ENCODE measurements at places on chromosomes 6 and 20.

GRCh38 chr6:67908379-67908778 is 726.7 kb upstream of the ADGRB3 start:
- DNase-seq, result no peak

DNA sequence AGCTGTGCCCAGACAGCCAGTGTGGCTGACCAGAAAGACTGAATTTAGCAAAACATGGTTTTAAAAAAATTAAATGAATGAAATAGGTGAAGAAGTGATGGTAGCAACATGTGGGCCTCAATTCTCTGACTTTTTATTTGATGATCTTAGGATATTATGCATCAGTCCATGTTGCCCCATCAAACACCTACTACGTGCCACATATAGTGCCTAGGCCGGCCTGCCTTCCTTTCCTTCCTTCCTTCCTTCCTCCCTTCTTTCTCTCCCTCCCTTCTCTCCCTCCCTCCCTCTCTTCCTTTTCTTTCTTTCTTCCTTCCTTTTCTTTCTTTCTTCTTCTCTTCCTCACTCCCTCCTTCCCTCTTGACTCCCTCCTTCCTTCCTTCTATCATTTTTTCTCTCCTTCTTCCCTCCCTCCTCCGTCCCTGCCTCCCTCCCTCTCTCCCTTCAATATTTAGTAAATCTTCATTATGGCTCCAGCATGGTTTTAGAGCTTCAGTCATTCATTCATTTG is 209.8 kb downstream of the TSHZ2 start:
- no peak for DNase-seq

GRCh38 chr6:20605061-20605460 is 70.8 kb downstream of the CDKAL1 start:
- DNase-seq, result no peak

DNA sequence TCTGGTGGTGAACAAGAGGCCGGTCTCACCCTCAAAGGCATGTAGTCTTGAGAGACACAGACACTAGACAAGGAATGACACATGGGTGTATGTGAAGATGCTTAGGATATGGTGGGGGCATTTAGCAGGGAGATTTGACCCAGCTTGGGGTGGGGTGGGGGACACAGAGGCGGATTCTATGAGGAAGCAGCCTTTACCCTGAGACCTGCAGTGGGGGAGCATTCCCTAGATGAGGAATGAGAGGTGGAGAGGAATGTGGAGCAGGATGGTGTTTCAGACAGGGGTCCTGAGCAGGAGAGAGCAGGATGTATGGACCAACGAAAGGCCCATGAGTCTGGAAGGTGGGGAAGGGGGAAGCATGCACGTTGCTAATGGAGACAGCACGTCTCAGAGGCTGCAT is 57.8 kb downstream of the PHACTR3 start:
- no peak for DNase-seq

DNA sequence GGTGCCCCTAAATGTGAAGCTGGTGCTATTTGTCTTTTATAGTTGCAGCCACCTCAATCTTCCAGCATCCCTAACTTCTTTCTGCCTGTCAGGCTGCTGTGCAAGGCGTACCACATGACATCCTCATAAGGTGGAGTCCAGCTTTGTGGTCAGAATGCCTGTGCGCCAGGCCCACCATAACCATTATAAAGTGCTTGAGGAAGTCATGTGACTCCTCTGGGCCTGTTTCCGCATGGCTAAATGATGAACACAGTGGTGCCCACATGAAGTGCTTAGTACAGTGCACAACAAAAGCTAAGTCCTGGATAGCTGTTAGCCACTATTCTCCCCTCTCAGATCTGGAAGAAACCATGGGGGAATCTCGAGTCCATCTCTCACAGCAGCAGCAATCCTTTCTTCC is 75.6 kb downstream of the INSM1 start:
- no peak for DNase-seq

GRCh38 chr20:58179432-58180099 is 48.9 kb downstream of the ANKRD60 start:
- peak; percentile 69 for DNase-seq

DNA sequence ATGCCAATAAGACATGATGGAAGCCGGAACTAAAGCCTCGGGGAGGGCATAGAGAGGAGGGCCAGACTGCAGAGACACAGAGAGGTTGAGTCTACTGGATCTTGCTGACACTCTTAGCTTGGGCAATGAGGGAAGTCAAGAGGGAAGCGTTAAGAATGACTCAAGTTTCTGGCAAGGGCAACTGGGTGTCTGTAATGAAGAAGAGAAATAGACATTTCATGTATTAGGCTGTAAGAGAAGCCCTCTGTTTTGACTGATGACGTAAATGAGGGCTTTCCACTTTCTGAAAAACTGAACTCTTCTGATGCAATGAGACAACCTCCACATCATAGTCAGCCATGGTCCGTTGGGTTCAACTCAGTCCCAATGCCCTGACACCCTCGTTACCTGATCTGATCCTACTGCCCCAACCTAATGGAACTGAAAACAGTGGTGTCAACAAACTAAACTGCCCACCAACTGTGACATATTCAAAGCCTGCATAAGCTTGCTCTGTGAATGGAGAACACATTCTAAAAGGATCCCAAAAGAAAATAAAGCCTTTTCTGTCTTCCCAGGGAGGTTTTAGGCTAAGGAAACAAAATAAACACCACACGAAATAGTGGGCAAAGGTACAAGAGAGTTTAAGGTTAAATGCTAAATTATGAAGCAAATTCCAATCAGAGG is 45.8 kb upstream of the PNRC1 start:
- no peak for DNase-seq

GRCh38 chr6:156359912-156360311 is 417.3 kb upstream of the ARID1B start:
- no peak for DNase-seq

- no peak for DNase-seq
Observed at GRCh38 chr6:101799531-101799930, 406.0 kb downstream of the GRIK2 start.

- DNase-seq, result no peak
Observed at GRCh38 chr6:114327074-114327473, 15.7 kb downstream of the HS3ST5 start.

GRCh38 chr6:40988634-40989033 is 50.4 kb downstream of the UNC5CL start:
- no peak for DNase-seq

Measured in head of caudate nucleus (tissue), 42 donors.